Left hindlimb (tissue), 1 donor: ENCODE measurements at places on chromosomes 5 and 9.

DNA sequence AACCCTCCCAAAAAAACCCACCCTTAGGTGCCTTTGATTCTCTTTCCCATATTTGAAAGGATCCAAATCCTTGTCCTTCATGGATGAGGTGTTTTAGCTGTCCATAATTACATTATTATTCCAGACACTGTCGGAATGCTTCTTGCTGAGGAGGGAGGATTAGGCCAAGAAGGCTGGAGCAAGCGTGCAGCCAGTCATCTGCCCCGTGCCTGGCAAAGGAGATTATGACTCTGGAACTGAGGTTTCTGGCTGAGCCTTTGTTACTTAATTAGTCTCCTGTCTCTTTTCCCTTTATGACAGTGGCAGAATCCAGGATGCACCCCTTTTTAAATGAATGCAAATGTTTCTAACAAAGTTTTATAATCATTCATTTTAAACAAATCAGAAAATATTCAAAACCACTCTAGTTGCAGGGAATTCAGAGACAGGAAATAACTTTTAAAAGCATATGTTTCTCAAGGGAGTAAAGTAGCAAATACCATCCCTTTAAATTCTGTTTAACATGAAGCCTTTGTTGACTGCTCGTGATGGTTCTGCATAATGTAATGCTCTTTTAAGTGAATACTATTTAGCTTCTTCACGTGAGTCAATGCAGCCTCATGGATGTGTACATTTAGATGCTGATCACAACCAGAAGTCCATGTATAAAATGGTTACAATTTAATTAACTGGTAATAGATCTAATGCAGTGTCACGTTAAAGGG is 69.8 kb downstream of the GALNT10 start:
- no peak for DNase-seq

GRCh38 chr9:129240581-129241211 is 62.6 kb upstream of the IER5L start:
- DNase-seq = no peak

DNA sequence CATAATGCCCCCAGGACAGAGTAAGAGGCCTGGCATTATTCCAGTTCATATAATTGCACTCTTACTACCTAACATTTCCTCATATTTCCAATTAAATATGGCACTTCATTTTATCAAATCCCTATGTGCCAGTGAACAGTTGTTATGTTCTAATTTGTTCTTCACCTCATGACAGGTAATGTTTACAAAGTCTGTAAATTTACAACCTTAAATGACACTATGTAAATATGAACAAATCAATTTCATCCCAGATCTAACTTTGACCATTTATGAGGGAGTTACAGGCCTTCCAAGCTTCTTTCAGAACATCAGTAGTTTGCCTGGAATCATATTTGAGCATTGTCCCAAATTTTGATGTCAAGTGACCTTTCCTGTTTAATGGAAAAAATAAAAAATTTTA is 592.6 kb upstream of the CDH6 start:
- DNase-seq = no peak

DNA sequence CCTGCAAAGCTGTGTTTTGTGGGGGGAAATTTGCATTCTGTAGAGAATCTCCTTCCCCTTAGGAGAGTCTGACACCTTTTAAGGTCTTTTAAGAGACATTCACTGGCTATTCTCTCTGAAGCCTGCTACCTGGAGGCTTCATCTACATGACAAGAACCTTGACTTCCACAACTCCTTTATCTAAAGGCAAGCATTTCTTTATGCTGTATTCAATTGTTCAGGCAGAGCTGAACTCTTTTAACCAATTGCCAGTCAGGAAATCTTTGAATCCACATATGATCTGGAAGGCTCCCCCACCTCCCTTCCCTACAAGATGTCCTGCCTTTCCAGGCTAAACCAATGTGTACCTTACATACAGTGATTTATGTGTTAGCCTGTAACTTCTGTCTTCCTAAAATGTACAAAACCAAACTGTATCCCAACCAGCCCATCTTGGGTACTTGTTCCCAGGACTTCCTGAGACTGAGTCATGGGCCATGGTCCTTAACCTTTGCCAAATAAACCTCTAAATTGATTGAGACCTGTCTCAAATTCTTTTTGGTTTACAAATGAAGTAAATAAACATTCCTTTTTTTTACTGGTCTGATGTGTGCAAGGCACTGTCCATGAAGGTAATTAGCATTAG is 9.9 kb downstream of the C9orf85 start:
- no peak for DNase-seq

DNA sequence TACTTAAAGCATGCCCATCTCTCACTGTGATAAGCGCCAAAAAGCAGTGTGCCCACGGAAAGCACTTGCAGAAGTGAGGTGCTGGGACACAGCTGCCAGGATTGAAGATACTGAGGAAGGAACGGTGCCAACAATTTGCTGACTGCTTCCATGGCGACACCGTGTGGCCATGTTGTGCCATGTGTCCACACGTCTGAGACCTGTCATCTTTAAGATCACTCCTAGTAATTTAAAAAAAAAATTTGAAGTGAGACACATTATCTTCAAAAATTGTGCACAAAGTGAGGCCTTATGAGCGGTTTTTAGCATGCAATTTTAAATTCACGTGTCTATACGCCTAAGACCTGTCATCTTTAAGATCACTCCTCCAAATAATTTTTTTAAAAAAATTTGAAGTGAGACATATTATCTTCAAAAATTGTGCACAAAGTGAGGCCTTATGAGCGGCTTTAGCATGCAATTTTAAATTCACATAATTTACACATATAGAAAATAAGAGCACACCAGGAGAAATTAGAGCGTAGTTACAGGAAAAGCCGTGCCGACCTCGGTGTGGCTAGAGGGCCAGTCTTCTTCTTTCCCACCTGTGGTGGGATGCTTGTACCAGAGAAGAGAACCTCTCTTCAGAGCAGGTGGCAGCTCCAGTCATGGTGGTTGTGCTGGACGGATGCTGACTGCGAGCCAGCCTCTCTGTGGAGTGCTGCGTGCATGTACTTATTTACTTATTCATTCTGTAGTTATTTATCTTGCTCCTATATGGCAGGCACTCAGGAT is 21.4 kb upstream of the FLT4 start:
- DNase-seq = peak; percentile 53

GRCh38 chr5:119063579-119064379 is 7.1 kb upstream of the DMXL1 start:
- DNase-seq = no peak

DNA sequence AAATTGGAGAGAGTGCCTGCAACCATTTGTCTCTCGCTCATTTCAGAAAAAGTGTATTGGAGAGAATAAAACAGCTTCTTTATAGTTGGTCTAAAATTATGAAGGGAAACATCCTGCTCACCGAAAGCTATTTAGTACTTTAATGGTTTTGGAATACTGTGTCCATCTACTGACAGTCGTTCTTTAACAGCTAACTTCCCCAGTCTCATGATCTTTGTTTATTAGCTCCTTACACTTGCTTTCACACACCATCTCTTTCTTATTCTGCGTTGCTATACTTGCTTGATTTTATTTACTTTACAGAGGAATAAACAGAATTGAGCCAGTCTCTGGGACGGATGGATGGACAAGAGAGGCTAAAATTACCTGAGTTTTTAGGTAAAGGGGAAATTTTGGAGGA is 229.3 kb downstream of the CCDC171 start:
- DNase-seq = no peak

DNA sequence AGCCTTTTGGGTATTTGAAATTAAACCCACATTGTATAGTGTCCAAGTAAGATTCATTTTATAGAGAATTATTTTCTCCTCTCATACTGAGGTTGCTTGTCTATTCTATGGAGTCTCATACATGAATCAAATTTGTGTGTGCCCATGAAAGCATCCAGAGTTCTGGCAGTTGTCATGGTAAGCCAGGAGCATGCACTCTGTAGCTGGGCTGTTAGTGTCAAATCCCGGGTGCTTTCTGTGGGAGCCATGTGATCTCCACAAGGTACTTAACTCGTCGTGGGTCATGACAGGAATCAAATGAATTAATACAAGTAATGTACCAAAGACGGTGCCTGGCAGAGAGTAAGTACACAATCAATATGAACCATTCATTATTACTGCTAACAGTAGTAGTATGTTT is 58.7 kb downstream of the FBXL7 start:
- DNase-seq = no peak

DNA sequence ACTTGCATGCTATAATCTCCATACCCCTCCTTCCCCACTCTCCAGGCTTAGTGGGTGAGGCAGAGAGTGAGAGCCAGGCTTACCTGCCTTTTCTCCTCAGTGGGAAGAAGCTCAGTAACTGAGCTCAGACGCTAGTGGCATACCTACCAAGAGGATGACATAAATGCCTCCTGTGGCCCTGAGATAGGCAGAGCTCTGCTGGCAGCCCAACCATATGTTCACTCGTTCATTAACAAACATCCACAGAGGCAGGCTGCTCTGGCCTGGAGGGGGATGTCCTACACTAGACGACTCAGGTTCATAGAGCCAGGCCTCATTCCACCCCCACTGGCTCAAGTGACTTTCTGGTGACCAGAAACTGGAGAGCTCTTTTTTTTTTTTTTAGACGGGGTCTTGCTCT is 81.3 kb downstream of the THBS4 start:
- DNase-seq = no peak

GRCh38 chr5:173715607-173716006 is 99.2 kb upstream of the BOD1 start:
- DNase-seq = no peak
